Activated CD8-positive, alpha-beta memory T cell treated with anti-CD3 and anti-CD28 coated beads for 48 hours (primary cell): ENCODE measurements at places on chromosomes 13 and 19.

GRCh38 chr19:42294471-42295137 is 7.3 kb upstream of the PRR19 start:
- DNase-seq: no peak

DNA sequence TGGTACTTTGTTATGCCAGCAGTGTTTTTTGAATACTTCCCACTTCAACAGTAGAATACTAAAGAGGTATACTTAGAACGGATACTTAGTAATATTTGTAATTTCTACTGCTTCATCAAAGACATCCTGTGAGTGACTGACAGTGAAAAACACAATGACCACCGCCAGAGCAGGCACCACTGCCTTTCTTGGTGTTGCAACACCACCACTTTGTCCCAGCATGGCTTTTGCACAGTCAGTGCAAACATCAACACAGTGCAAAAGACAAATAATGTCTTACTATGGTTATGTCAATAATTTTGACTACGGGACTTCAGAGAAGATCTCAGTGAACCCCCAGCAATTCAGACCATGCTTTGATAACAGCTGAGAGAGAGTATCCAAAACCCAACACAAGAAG is 220.5 kb downstream of the RBM26 start:
- no peak for DNase-seq

GRCh38 chr19:5788422-5788821 is 2.5 kb downstream of the DUS3L start:
- no peak for DNase-seq

DNA sequence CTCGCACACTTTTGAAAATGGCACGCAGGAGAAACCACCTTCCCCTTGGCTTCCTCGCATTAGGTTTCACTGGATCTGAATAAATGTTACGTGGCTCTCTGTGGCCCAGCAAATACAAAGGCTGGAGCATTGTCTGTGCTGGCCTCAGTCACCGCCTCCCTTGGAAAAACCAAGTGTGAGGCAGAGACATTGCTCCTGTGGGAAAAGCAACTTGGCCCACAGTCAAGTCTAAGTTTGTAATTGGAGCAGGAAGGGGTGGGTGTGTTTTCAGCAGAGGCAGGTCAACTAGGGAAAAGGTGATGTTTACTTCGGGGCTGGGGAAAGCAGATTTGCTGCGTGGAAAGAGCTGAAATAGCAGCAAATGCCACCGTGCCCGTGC is 101.6 kb downstream of the IRS2 start:
- DNase-seq: no peak

DNA sequence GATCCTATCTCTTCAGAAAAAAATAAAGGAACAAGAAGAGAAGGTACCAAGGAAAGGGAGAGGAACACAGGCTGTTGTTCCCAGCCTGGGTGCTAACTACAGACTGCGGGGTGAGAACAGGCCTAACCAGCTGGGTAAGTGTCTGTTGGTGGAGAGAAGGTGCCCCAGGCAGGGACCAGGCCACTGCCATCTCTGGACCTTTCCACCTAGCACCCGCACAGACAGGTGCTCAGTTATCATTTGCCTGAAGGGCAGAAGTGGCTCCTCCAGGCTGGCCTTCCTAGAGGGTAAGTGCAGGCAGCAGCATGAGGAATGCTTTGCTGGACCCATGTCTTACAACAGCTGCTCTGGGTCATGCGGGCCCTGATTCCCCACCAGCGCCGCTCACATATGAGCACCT is 10.1 kb downstream of the DNMT1 start:
- no peak for DNase-seq

GRCh38 chr13:106133025-106133424 is 402.4 kb downstream of the EFNB2 start:
- DNase-seq: no peak

GRCh38 chr13:40528881-40529280 is 137.6 kb downstream of the FOXO1 start:
- no peak for DNase-seq

GRCh38 chr13:46571189-46571908 is 18.4 kb downstream of the LRCH1 start:
- no peak for DNase-seq
